Calu3 (cell line): ENCODE measurements at places on chromosomes 12 and 14.

DNA sequence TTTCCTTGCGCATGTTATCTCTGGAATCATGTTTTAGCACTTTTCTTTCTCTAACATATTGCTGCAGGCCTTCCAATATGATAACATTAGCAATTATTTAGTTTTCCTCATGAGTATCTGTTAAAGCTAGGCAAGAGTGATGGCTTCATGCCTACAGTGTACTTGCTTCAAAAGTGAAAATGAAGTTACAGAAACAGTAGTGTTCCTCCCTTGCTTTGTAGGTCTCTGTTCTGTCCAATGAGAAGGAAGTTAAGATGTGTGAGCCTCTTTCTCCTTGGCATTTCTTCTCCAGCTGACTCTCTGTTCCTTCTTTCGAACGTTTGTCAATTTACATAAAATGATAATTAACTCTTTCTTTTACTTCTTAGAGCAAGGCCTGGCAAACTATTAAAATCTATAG lies 22.2 kb downstream of the LRRIQ1 start:
- no peak overlapping the region for H3K27ac ChIP-seq
- no peaks in the 10 kb centered on the region for H3K36me3 ChIP-seq
- no peaks in the 10 kb centered on the region for H3K4me1 ChIP-seq
- H3K4me3 ChIP-seq, result no peak overlapping the region
- H3K27me3 ChIP-seq, result no peaks in the 10 kb centered on the region

DNA sequence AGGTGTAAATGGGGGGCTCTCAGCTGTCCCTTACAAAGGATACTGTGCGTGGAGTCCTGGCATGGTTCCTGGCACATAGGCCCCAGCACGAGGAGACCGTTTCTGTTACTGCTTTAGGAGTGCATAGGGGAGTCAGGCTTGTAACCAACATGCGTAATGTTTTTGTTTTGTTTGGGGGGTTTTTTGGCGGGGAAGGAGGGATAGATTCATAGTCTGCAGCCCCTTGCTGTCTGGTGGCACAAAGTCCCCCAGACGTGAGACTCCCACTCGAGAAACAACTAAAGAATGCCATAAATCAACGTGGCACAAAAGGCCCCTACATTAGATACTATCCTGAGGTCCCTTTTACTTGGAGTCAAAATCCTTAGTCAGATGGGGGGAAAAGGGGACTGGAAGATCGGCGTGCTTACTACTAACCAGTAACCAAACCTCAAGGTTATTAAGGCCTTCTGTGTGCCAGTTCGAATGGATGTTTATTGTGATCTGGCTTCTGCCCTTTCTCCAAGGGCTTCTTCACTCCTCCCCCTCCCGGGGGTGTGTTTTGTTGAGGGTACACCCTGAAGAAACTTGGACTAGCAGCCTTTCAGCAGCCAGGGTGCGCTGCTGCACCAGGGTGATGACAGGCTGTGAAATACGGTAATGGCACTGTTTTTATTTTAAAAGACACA lies 874 bp downstream of the ISCU start:
- H3K4me1 ChIP-seq, result peaks cover 14% of the 10 kb centered on the region
- DNase-seq, result peak; percentile 91
- H3K27me3 ChIP-seq, result no peaks in the 10 kb centered on the region
- H3K4me3 ChIP-seq, result peak overlapping the region; percentile 92
- H3K36me3 ChIP-seq, result peaks cover 83% of the 10 kb centered on the region

GRCh38 chr12:43241986-43242385 lies 310.0 kb downstream of the ADAMTS20 start:
- no peak overlapping the region for H3K4me3 ChIP-seq
- no peak overlapping the region for H3K27ac ChIP-seq
- peaks cover 8% of the 10 kb centered on the region for H3K4me1 ChIP-seq
- no peaks in the 10 kb centered on the region for H3K36me3 ChIP-seq

DNA sequence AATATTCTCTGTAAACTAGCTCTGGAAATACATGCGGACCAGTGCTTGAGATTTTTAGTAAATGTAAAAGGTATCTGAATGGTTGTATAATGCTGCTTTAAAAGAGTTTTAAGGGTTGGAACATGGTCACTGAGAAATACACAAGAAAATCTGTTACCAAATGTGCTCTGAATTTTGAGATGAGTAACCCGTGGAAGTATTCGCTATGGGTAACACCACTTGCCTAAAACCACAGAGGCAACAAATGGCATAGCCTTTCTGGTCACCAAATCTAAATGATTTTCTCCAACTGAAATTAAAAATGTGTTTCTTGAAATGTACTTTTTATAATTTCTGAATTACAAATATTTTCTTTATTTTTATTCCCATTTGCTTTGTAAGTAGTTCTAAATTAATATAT lies 745.7 kb downstream of the DIO2 start:
- no peak overlapping the region for H3K4me3 ChIP-seq
- H3K27me3 ChIP-seq, result no peaks in the 10 kb centered on the region
- no peaks in the 10 kb centered on the region for H3K36me3 ChIP-seq
- DNase-seq, result no peak
- H3K27ac ChIP-seq, result no peak overlapping the region
- no peaks in the 10 kb centered on the region for H3K4me1 ChIP-seq

- no peaks in the 10 kb centered on the region for H3K27me3 ChIP-seq
- no peak overlapping the region for H3K4me3 ChIP-seq
- H3K27ac ChIP-seq, result no peak overlapping the region
- DNase-seq, result no peak
- H3K36me3 ChIP-seq, result no peaks in the 10 kb centered on the region
Measured at GRCh38 chr12:6883252-6883651, 10.1 kb upstream of the SPSB2 start.

- no peaks in the 10 kb centered on the region for H3K27me3 ChIP-seq
- peaks cover 19% of the 10 kb centered on the region for H3K4me1 ChIP-seq
- DNase-seq, result no peak
- H3K4me3 ChIP-seq, result no peak overlapping the region
- no peak overlapping the region for H3K27ac ChIP-seq
Measured at GRCh38 chr12:67721248-67721647, 72.7 kb downstream of the DYRK2 start.

- H3K4me1 ChIP-seq, result no peaks in the 10 kb centered on the region
- H3K36me3 ChIP-seq, result no peaks in the 10 kb centered on the region
- no peak for DNase-seq
- H3K27ac ChIP-seq, result no peak overlapping the region
- no peak overlapping the region for H3K4me3 ChIP-seq
Measured at GRCh38 chr14:81727218-81727617, 193.6 kb upstream of the SEL1L start.
